ENCODE measurements at places on chromosomes 16 and 17. TPM values are rescaled to one million over a fixed set of nuclear protein-coding genes. Genes with fewer than 3 reads are reported as not detected.

DNA sequence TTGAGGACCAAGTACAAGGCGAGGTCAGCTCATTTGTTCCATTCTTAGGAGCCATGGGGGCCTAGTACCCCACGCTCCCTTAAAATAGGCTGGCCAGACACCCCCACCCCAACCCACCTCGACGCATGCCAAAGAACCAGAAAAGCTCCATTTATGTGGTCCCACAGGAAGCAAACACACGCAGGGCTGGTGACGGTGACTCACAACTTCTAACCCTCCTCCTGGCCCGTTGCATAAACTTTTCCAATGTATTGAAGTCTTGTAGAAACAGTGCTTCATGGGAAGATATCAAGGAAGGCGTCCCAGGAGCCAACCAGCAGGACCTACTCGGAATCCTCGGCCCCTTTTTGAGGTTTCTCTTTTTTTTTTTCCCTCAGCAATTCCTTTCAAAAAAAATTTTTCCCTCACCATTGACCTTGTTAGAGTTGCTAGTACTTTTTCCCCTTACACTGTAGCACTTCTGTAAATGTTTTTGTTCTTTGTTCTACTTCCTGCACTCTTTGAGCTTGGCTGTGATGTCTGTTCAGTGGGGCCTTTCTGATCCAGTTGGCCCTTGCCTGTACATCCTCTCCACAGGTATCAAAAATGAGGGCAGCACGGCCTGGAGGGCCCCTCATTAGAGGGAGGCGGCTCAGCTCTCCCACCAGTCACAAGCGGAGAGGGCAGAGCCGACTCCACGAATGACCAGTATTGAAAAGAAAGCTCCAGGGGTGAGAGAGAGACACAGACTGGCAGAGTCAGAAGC, 208.3 kb downstream of the RGS9 start:
- peak; percentile 32 for DNase-seq

MRC2 gene
- total RNA-seq: 11.3 TPM

DNA sequence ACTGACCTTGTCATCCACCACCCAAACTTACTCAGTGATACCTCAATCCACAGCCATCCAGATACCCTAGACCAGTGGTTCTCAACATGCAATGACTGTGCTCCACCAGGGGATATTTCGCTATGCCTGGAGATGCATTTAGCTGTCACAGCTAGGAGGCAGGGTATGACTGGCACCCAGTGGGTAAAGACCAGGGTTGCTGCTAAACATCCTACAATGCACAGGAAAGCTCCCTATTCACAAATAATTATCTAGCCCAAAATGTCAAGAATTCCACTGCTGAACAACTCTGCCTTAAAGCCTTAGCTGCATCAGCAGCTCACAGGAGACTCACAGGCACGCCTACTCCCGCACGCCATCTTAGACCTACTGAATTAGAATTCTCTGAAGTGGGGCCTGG, 212.6 kb downstream of the GRIN2A start:
- no peak for DNase-seq

GRCh38 chr17:52789829-52790228, 631.3 kb upstream of the CA10 start:
- no peak for DNase-seq

GRCh38 chr17:39954876-39955275, 7.9 kb upstream of the GSDMA start:
- DNase-seq: no peak

- DNase-seq: peak; percentile 92
Observed at GRCh38 chr17:40564883-40565768, at the start of gene CCR7. Gene CCR7, minus strand, starts transcription at chr17:40565472. Its CDS starts 63 bp downstream, at chr17:40565409.

- no peak for DNase-seq
Observed at GRCh38 chr17:2981325-2981724, 82.1 kb downstream of the OR1D5 start.

GRCh38 chr17:77318491-77319210, 177.9 kb downstream of the SEC14L1 start:
- DNase-seq: no peak

DNA sequence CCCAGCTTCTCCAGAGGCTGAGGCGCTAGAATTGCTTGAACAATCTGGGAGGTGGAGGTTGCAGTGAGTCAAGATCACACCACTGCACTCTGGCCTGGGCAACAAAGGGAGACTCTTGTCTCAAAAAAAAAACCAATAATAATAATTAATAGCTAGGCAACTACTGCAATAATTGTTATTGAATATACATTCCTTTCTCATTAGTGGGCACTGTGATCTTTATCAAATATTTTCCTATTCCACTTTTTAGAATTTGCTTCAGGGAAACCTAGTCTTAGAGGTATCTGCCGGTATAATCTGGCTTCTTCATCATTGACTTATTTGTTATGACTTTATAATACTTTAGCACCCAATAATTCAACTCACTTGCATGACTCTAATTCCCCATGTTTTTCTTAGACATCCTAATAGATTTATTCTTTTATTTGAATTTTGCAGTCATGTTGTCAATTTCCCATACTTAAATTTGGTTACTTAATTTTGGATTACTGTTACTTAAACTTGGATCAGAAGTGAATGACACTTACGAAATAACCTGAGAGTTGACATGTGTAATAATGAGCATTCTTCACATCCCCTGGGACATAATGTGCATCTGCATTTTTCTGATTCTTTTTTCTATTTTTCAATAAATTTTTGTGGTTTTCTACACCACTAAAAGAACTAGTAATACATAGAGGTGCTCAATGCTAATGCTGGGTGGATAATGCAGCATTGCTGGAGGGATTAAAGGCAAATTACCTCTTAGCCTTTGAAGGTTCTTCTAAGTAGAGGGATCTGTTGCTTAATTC, 25.0 kb upstream of the KCNJ16 start:
- no peak for DNase-seq

FOXC2 gene
- not detected for total RNA-seq

- DNase-seq: no peak
Observed at GRCh38 chr17:72852277-72852938, 240.1 kb downstream of the SLC39A11 start.

TM4SF5 gene
- total RNA-seq: not detected

DNA sequence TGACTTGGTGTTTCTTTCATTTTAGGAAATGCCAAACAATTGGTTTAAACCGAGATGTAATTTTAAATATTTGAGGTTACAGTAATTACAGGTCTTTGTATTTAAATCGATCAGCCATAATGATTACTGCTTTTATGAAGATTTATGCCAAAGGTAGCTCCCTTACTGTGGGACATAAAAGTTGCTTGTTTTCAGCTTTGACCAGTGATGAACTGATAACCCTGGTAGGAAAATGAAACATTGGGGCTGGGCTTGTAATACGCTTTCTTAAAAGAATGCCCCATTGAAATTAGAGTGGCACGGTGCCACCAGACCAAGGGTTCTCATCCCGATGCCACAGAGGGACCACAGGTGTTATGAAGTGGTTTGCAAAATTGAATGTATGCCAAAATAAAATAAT, 7.3 kb downstream of the TNRC6A start:
- DNase-seq: no peak

DNA sequence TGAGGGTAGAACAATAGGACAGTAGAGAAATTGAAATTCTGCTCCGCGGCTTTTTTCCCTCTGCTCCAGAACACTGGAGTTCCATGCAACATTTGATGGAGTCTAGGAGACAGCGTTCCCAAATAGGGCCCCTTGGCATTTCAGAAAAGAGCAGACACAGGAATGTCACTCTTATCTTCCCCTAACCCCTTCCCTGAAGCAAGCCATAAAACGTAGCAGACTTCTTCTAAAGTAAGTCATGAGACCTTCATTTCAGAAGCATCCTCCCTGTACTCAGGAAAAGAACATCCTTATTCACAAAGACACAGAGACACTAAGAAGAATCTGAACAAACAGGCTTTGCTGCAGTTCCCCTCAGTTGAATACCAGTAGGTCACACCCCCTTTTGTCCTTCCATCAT, 296.1 kb upstream of the SOX9 start:
- no peak for DNase-seq

SMIM36 gene
- not detected for total RNA-seq

- DNase-seq: peak; percentile 52
Observed at GRCh38 chr16:28304214-28304613, 11.9 kb downstream of the SBK1 start.

CFAP97D1 gene
- not detected for total RNA-seq

Measured in activated CD4-positive, alpha-beta T cell treated with anti-CD3 and anti-CD28 coated beads for 36 hours (primary cell).